ENCODE measurements at places on chromosomes 11 and 22. TPM values are rescaled to one million over a fixed set of nuclear protein-coding genes. Genes with fewer than 3 reads are reported as not detected.
A peak's percentile ranks its signal among the peaks of the same experiment; 100 is the strongest.

DNA sequence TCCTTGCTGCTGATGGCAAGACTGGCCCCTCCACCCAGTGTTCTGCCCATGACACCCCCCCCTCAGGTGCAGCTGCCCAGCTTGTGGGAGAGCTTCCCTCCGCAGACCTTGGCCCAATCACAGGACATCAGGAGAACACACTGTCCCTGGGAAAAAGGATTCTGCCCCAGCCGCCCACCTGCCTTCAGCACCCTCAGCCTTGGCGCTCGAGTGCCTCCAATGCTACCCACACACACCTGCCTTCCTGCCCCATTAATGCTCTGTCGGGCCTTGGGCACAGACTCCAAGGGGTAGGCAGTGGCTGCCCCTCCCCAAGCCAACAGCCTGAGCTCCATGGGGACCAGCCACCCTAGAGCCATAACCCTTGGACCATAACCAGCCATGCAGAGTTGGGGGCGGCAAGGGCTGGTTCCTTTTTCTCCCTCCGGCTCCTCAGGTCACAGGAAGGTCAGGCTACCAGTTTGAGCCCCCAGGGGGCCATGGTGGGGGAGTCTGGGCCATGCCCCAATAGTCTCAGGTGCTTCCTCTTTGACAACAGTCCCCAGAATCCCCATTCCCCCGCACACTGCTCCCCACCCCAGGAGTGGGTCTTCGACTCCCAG is 1.3 kb upstream of the ZNF70 start:
- no peak for DNase-seq

GRCh38 chr11:121163658-121164308 is 62.7 kb downstream of the TECTA start:
- no peak for DNase-seq

MS4A7 gene
- total RNA-seq = not detected

SCGB1D2 gene
- not detected for total RNA-seq

- peak; percentile 34 for DNase-seq
Measured at GRCh38 chr22:40400159-40400558, 29.8 kb downstream of the SGSM3 start.

DNA sequence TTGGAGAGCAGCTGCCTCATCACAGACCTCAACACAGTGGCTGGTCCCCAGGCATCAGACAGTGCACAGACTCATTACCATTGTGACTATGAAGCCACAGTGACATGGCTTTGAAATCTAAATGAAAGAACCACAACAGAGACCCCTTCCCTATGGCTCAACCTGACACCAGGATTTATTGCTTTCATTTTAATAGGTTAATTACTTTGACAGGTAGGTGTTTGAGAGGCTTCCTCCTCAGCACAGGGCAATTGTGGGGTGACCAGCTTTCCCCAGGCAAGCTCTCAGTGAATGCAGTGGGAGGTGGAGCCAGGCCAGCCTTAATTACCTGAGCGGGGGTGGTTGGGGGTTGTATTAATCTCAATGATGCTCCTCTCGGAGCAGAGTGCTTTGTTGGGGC is 102.3 kb downstream of the CHST1 start:
- no peak for DNase-seq

SYNGR1 gene
- total RNA-seq = 2.7 TPM

GRCh38 chr22:38781033-38781432 is 12.9 kb downstream of the DNAL4 start:
- DNase-seq = no peak

KIRREL3 gene
- not detected for total RNA-seq

SCUBE1 gene
- total RNA-seq = 0.03 TPM

- DNase-seq = no peak
Measured at GRCh38 chr22:45452565-45453379, 39.3 kb downstream of the RIBC2 start.

RAC2 gene
- total RNA-seq = 413 TPM
